Adrenal gland (tissue), 19 donors: ENCODE measurements at places on chromosomes 6 and 20. TPM values are rescaled to one million over a fixed set of nuclear protein-coding genes. Genes with fewer than 3 reads are reported as not detected.

Gene NKX2-4
- not detected for total RNA-seq

Gene LTB
- total RNA-seq: 0.83 TPM

Gene SDCBP2
- 7.6 TPM for total RNA-seq

Gene HLA-DMA
- 40.3 TPM for total RNA-seq

Gene ZNF311
- 2.7 TPM for total RNA-seq

Gene VGLL2
- not detected for total RNA-seq

DNA sequence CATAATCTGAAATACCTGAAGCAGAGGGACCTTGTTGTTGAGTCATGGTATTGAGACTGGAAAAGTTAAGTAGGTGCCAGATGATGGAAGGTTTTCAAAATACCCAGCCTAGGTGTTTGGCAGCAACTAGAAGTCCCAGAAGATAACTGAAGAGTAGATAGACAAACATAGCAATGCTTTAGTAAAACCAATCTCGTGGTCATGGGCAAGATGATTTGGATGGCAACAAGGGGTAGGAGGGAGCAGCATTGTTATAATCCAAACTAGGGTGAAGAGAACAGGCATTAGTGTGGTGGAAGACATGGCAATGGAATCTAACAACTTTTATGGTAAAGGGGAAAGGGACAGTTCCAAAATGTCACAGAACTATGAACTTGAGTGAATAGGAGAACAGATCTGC is 2.3 kb downstream of the FILIP1 start:
- H3K4me1 ChIP-seq: peaks cover 4% of the 10 kb centered on the region
- no peak overlapping the region for H3K27ac ChIP-seq
- H3K36me3 ChIP-seq: no peaks in the 10 kb centered on the region
- H3K27me3 ChIP-seq: no peaks in the 10 kb centered on the region

DNA sequence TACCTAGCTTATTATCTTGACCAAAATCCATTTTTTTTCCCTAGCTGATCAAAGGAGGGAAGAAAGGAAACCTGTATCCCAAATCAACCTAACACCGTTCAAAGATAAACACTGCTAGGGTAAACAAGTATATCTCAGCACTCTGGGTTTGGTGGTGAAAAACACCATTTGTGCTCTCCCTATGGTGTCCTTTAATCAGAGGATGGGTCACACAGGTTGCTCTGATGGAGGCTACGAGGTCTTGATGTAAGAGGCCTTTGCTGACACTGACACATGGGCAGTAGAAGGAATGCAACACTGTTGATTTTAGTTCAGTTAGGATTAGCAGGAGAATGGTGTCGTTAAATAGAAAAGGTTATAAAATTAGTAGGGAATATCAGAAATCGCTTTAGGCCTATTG is 179.3 kb downstream of the HDGFL1 start:
- no peaks in the 10 kb centered on the region for H3K4me1 ChIP-seq
- no peaks in the 10 kb centered on the region for H3K36me3 ChIP-seq
- no peak overlapping the region for H3K4me3 ChIP-seq
- H3K27ac ChIP-seq: no peak overlapping the region
- no peak for DNase-seq

DNA sequence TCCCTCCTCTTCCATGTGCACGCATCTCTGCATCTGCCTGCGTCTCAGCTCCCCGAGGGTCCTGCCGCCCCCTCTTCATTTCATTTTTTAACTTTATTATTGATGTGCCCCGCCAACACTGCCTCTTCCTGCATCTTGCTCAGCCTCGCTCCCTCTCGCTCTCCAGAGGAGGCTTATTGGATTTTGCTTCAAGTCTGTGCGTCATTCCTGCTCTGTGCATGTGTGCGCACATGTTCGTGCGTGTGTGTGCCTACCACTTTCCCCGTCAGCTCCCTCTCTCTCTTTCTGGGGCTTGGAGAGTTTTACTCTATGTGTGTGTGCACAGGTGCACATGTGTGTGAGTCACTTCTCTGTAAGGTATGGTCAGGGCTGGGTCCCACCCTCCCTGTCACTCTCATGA is 71.8 kb upstream of the NNAT start:
- no peak overlapping the region for H3K4me3 ChIP-seq
- H3K4me1 ChIP-seq: no peaks in the 10 kb centered on the region
- H3K27me3 ChIP-seq: no peaks in the 10 kb centered on the region
- no peak for DNase-seq
- H3K36me3 ChIP-seq: no peaks in the 10 kb centered on the region

DNA sequence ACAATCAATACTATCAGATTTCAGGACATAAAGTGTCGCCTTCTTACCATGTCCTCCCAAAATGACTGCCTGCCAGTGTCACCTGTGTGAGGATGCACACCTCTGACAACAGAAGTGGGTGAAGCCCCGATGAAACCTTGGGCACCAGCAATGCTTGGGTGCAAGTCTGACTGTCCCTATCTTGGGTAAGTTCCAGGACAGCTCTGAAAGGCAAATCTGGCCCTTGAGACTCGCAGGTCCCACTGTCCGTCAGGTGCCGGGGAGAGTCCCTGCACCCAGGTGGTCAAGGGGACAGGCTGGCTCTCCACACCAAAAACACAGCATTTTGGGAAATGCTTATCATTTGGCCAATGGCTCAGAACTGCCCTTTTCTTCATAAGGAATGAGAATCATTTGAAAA is 43.3 kb downstream of the EZR start:
- H3K27ac ChIP-seq: no peak overlapping the region
- no peak for DNase-seq
- H3K36me3 ChIP-seq: peaks cover 92% of the 10 kb centered on the region
- H3K27me3 ChIP-seq: no peaks in the 10 kb centered on the region

- H3K4me3 ChIP-seq: no peak overlapping the region
- no peaks in the 10 kb centered on the region for H3K27me3 ChIP-seq
- DNase-seq: no peak
- no peaks in the 10 kb centered on the region for H3K4me1 ChIP-seq
These were observed 104.7 kb upstream of the PMEPA1 start for GRCh38 chr20:57814529-57814928.
